Hepatocyte (in vitro differentiated cells): ENCODE measurements at places on chromosomes 12 and 14.

DNA sequence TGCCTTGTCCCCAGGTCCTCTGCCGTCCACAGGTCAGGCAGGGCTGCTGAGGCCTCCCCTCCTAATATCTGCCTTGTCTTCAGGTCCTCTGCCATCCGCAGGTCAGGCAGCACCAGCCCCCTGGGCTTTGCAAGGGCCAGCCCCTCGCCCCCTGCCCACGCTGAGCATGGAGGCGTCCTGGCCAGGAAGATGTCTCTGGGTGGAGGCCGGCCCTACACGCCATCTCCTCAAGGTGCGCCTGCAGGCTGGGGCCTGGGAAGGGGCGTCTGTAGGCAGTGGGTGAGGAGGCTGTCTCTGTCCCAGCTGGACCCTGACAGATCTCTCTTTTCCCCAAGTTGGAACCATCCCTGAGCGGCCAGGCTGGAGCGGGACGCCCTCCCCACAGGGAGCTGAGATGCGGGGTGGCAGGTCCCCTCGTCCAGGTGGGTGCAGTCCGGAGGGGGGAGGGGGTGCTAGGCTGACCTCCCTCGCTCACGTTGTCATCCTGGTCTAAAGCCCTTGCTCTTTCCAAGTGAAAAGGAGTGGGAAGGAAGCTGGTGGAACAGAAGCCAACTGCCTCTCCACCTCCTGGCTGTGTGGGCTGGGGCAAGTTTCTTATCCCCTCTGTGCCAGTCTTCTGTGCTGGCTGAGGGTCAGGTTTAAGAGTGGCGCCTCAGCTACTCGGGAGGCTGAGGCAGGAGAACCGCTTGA is 13.9 kb upstream of the PUS1 start:
- no peak for DNase-seq

DNA sequence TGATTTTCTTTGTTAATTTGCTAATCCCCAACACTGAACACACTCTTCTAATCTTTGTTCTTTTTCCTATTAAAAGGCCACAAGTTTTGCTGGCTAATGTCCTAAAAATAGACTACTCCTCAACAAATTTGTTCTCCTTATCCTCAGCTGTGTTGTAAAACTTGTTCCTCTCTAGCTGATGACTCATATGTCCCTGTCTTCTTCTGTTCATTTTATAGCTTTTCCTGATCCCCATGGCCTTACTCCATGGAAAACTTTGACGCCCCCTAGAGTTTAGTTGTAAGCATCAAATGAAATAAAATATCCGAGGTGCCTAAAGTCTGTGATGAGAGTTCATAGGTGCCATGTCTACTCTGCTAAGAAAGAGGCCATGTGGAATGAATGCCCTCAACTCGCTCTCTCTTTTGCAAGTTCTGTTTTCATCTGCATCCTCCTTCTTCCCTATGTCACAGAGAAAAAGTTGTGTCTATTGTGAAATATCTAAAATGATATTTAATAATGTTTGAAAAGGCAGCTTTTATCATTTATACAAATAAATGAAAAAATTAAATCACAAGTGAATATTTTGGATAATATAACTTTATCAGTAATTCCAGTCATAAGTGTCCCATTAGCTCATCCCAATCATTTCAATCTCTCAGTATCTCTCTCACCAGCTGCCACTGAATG is 237.9 kb downstream of the IPO8 start:
- DNase-seq = peak; percentile 71

DNA sequence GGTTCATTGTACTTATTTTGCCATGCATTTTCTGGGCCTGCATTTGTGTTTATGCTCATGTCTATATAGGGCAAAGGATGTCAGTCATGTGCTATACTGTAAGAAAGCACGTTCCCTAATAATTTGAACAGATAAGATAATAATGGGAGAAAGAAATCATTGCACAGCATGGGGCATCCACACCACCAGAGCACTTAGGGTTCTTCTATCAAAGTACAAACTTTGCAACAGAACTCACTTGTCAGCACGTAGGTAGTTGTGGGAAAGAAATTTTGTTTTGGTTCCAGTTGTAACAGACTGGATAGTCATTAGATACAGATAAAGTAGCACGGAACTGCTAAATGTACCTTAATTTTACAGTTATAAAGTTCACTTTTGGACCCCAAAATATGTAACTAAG is 10.1 kb downstream of the PPP1CC start:
- no peak for DNase-seq

DNA sequence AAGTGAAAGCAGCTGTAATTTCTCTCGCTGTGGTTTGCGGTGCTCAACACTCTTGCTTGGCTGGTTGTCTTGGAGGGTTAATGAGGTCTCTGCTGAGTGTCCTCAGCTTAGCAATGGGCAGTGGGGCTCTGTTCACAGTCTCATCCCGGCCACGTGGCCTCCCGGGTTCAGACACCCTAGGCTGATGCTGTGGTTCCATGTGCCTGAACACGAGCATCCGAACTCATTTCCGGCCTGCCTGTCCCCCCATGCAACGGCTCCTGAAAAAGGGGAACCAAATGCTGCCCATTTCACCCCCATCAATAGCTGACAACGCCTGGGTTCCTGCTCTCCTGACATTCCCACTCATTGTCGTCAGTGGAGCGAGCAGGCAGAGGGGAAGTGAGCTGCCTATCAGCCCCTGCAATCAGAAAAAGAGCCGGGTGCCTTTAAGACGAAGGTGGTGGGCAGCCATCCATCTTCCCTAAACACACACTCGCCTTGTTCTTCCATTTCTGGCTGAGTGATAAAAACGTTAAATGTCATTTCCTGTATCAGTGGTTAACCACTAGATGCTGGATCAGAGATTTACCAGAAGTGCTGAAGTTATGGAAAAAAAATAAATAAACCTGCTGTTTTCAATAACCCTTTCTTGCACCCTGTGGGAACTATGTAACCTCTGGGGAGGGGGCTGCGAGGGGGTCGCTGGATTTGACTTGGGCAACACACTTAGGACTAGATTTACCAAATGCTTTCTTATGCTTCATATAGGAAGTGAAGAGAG is 60.3 kb upstream of the BCL2L14 start:
- DNase-seq = no peak

DNA sequence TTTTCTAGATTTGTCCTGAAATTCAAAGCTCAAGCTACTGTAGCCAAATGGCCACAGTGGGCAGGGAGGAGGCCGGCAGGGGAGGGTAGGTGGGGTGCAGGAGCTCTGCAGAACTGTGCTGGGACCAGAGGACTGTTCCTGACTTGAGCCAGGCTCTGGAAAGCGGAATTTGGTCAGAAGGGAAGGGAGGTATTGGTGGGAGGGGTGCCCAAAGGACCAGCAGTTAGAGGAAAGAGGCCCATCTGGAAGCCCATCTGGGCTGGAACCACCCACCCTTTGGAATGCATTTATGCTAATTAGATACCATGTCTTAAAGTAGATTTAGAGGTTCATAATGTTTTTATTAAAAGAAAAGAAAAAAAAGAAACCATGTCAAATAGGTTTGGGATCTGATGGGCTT is 24.5 kb upstream of the JPH4 start:
- no peak for DNase-seq

- no peak for DNase-seq
Measured at GRCh38 chr12:32148372-32148771, 41.7 kb downstream of the BICD1 start.

DNA sequence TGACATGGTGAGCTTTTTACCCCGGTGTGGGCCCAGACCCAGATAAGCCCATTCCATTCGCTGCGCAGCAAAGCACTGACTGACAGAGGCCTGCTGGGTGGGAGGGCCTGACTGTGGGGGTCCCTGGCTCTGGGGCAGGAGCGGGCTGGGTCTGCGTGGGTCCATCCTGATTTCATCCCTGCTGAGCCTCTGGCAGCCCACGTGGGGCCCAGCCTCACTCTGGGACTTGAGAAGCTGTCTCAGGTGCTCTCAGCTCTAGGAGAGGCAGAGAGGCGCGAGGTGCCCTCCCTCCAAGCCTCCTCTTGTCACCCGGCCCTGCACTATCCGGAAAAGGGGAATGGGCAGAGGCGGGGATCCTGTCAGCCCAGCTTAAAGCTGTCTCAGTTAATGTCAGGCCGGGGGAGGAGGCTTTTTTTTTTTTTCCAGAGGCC is 927 bp downstream of the ABCB9 start:
- DNase-seq = no peak

DNA sequence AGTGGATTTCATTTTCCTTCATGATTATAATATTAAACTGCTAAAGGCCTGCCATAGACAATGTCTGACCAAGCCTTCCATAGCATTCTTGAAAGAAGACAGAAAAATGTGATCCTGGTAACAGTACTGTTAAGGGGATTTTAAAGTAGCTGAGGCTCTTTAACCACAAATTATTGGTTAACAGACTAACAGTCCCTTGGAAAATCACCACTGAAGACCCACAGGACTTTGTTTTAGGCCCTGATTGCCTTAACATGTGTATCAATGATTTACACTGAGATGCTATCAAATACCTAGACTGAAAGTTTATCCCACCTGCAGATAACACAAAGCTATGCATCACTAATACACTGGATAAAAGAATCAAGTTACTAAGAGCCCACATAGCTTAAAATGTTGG is 6.0 kb downstream of the KRT79 start:
- DNase-seq = no peak

- no peak for DNase-seq
Measured at GRCh38 chr14:99966037-99966835, 99.0 kb upstream of the EVL start.

- no peak for DNase-seq
Measured at GRCh38 chr12:26277506-26278246, 82.3 kb downstream of the SSPN start.

- no peak for DNase-seq
Measured at GRCh38 chr12:57613427-57614109, 2.3 kb downstream of the ARHGEF25 start.

- peak; percentile 75 for DNase-seq
Measured at GRCh38 chr14:31263485-31264133, 56.0 kb upstream of the HECTD1 start.

GRCh38 chr14:85468816-85469215 is 61.1 kb upstream of the FLRT2 start:
- DNase-seq = no peak

DNA sequence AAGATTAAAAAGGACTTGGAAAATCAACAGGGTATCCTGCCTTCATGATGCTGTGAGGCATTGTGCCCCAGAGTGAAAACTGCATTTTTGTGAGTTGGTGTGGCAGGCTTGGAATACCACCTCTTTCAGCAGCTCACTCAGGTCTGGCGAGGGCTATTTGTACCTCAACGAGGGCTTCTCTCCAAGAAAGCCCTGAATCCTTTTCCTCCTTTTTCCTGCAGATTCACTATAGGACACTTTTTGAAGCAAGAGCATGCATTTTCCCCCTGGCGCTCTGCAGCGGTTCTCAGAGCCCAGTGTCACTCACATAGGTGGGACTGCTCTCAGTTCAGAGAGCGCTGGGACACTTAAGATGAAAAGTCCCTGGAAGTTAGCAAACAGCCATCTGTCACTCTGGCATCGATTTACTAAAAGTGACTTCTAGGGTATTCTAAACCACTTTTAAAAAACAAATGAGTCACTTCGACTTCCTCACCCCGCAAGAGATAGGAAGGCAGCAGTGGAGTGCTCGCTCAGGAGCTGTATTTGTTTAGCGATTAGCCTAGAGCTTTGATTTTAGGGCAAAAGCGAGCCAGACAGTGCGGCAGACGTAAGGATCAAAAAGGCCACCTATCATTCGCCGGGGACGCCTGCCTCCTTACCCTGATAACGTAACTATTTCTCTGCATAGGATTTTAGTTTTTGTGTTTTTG is 782 bp upstream of the LGR5 start:
- DNase-seq = peak; percentile 23

DNA sequence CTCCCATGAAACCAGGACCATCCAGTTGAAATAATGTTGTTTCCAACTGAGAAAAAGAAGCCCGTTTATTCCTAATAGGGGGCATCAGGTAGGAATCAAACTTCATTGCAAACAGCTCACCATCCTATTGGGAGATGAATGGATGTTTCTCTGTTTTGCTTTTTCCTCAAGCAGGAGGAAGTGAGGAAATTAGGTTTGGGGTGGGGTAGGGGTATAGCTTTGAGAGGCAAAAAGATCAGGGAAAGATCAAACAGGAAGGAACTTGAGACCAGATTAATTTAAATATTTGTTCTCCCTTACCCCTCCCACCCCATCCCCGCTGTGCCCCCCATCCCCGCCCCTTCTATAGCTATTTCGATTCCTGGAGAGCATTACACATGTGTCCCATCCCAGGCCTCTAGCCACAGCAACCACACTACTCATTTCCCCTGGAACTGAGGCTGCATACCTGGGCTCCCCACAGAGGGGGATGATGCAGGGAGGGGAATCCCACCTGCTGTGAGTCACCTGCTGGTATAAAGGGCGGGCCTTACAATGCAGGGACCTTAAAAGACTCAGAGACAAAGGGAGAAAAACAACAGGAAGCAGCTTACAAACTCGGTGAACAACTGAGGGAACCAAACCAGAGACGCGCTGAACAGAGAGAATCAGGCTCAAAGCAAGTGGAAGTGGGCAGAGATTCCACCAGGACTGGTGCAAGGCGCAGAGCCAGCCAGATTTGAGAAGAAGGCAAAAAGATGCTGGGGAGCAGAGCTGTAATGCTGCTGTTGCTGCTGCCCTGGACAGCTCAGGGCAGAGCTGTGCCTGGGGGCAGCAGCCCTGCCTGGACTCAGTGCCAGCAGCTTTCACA is at the start of gene IL23A:
Gene IL23A, plus strand, starts transcription at position 577 of the 850 bp plus-strand sequence. Its CDS starts 161 bp downstream, at position 738.
- peak; percentile 34 for DNase-seq
